ENCODE measurements at places on chromosomes 11 and 22. TPM values are rescaled to one million over a fixed set of nuclear protein-coding genes. Genes with fewer than 3 reads are reported as not detected.

GAS2L1 gene
- polyA plus RNA-seq = 2.3 TPM

BATF2 gene
- not detected for polyA plus RNA-seq

CD6 gene
- polyA plus RNA-seq = not detected

DGAT2 gene
- 4.3 TPM for polyA plus RNA-seq

APOC3 gene
- polyA plus RNA-seq = not detected

RASSF10 gene
- 0.34 TPM for polyA plus RNA-seq

KRTAP5-2 gene
- not detected for polyA plus RNA-seq

RAC2 gene
- not detected for polyA plus RNA-seq

CEP126 gene
- 1.4 TPM for polyA plus RNA-seq

OR51E2 gene
- not detected for polyA plus RNA-seq

MYEOV gene
- polyA plus RNA-seq = not detected
